ENCODE measurements at places on chromosomes 13 and 19.
A peak's percentile ranks its signal among the peaks of the same experiment; 100 is the strongest.

DNA sequence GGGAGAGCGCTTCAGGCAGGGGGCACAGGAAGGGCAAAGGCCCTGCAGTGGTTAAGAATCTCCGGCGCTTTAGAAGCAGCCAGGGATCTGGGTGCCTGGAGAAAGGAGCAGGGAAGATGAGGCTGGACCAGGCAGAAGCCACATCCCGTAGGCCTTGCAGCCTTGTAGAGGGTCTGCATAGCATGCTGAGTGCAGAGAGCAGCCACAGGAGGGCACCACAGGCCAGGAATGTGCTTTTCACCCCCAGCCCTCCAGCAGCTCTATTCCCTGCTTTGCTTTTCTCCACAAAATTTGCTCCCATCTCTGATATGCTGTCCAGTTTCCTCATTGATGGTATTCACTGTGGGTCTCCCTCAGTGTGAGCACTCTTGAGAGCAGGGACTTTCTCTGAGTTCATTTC is 5.7 kb downstream of the WDR62 start:
- DNase-seq, result no peak

DNA sequence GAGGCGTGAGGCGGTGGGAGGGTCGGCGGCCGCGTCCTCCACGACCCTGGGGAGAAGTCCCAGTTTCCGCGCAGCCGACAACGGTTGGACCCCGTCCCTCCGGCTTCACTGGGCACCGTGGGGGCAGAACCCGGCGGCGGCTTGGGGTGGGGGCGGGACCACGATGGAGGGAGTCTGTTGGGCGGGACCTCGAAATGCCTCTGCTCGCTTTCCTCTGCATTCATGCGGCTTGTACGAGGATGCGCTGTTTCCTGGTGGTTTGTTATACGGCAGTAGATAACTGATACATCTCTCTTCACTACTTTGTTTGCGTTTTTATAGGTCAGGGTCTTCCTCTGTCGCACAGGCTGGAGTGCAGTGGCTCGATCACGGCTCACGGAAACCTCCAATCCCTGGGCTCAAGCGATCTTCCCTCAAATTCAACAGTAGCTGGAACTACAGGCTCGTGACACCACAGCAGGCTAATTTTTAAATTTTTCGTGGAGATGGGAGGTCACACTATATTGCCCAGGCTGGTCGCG is 24.6 kb upstream of the ZNF846 start:
- no peak for DNase-seq

GRCh38 chr19:14496834-14497227 is 904 bp upstream of the GIPC1 start:
- no peak for DNase-seq

- no peak for DNase-seq
Measured at GRCh38 chr13:43424412-43424811, 362.4 kb downstream of the ENOX1 start.

GRCh38 chr13:110426735-110427134 is 119.7 kb downstream of the COL4A2 start:
- DNase-seq, result no peak

DNA sequence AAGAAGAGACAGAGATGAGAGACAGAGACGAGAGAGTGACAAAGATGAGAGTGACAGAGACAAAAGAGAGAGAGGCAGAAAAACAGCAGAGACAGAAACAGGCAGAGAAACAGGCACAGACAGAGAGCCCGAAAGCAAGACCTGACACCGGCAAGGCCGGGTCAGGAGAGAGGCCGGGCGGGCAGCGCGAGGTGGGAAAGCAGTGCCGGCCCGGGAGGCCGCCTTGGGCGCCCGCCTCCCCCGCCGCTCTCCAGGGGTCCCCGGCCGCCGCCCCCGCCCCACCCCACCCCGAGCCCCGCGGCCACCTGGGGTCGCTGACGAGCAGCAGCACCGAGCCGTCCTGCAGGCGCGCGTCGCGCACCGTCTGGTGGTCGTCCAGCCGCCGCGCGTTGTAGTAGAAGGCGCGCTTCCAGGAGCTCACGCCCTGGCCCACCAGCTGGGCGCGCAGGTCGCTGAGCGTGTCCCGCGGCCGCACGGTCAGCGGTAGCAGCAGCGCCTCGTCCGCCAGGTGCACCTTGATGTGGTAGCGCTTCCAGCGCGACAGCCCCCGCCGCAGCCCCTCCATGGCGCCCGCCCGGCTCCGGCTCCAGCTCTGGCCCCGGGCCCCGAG is at the start of gene TINCR:
Gene TINCR, minus strand, starts transcription at position 594 of the 610 bp plus-strand sequence.
- DNase-seq, result no peak

GRCh38 chr19:677201-677600 is 1.0 kb downstream of the FSTL3 start:
- no peak for DNase-seq

DNA sequence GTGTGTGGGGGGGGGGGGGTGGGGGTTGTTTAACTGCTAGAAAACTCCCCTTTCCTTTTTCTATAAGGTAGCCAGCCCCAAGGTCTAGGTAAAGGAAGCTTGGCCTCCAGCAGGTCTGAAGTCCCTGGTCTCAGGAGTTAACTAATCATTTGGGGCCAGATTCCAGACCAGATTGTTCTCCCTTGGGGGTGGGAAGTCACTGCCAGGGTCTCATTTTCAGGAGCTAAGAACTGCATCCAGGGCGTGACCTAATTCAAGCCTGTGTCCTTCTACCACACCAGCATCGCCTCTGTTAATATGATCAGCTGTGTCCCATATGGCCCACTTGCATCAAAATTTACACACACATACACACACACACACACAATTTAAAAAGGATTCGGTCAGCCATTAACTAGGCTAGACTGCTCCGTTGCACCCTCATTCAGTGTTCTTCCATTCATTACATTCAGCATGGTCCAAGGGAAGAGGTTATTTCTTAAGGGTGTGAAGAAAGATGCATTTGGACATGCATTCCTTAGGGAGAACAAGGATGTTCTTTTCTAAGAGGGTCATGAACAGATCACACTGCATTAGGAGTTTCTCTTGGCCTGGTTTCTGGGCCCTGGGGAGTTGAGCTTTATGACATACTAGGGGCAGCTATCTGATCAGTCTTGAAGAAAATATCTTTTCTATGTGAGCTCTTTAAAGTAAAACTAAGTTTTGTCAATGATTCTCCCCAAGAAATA is 91.0 kb downstream of the FGF14 start:
- no peak for DNase-seq

DNA sequence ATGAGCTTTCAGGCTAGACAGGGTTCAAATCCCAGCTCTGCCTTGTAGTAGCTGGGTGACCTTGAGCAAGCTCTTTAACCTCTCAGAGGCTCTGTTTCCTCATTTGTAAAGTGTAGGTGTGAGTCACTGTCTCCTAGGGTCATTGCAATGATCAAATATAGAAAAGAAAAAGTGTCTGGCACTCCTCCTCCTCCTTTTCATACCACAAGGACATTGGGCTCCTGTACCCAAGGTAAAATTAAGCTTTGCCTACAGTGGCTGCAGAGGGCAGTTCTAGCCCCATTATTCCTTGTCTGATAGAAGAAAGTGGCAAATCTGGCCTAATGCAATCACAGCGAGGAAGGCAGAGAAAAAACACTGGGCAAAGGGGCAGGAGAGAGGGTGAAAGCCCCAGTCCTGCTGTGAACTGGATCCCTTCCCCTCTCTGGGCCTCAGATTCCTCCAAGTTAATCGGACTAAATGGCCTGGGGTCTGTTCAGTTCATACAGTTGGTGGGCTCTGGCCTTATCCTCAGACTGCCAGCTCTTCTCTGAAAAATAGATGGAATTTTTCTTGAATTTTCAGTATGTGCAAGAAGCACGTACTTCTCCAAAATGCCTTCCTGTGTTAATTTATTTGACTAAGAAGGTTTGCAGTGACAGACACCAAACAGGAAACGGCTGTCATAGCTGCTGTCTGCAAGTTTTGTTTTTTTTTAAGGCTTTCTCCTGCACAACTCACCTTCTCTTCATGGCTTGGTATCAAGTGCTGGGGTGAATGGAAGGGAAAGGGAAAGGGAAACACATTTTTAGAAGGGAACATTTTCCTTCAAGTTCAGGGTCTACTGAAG is 35.3 kb downstream of the RGCC start:
- no peak for DNase-seq

GRCh38 chr13:108705031-108705430 is 75.6 kb downstream of the MYO16 start:
- no peak for DNase-seq

DNA sequence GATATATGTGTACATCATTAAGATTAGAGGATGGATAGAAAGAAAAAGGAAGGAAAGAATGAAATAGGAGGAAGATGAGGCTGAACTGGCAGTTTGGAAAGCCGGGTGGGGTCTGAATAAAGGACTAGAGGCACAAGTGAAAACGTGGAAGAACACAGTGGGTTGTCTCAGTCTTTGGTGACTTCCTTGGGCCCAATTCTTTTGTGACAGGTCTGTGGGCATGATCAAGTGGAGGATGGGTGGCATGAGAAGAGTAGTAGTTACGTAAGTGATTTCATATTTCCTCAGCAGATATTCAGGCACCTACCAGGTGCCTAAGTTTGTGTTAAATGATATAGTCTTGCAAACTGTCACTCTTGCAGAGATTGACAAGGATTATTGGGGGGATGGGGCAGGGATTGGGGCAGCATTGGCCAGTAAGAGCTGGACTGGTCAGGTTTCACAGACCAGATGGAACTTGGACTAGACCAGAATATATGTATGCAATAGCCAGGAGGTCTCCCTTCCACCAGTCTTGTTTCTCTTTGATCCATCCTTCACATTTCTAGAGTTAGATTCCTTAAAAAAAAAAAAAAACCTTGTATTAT is 2.7 kb downstream of the TPP2 start:
- no peak for DNase-seq

DNA sequence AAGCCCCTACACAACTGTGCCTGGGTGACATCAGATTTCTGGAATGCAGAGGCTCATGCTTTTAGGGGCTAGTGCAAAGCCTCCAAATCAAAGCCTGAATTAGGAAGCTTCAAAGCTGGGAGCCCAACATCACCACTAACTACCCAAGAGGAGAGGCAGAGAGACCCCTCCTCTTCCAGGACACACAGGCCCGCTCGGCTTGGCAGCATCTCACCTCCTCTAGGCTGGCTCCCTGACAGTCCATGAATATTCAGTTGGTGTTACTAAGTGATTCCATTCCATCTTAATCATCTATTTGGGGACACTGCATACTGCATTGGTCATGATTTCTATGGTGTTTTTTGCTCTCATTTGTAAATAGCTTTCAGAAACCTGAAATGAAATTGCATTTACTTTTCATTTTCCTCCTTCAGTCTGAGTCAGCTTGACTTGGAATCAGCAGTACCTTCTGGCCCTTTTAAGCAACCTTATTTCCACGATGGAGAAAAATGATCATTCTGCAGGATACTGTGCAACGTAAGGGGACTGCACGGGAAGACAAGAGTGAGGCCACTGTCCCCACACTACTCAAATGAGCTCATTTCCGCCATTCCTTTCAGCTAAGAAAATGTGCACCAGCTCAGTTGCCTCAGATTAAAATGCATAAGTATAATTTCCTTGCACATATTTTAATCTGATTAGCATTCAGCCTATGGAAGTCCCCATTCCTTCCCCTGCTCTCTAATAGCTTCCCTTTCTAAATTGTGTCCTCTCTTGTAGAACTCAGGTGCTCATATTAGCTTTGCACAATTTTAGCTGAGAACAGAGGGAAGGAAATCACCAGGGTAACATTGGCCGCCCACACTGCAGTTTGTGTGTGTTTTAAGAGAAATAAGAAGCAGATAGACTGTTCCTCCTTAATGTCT is 219.9 kb downstream of the RFC3 start:
- no peak for DNase-seq

GRCh38 chr13:49690995-49691784 is at the start of gene EBPL:
EBPL (minus strand) TSS chr13:49691486; CDS start chr13:49691424, 62 bp downstream.
- DNase-seq, result peak; percentile 65

DNA sequence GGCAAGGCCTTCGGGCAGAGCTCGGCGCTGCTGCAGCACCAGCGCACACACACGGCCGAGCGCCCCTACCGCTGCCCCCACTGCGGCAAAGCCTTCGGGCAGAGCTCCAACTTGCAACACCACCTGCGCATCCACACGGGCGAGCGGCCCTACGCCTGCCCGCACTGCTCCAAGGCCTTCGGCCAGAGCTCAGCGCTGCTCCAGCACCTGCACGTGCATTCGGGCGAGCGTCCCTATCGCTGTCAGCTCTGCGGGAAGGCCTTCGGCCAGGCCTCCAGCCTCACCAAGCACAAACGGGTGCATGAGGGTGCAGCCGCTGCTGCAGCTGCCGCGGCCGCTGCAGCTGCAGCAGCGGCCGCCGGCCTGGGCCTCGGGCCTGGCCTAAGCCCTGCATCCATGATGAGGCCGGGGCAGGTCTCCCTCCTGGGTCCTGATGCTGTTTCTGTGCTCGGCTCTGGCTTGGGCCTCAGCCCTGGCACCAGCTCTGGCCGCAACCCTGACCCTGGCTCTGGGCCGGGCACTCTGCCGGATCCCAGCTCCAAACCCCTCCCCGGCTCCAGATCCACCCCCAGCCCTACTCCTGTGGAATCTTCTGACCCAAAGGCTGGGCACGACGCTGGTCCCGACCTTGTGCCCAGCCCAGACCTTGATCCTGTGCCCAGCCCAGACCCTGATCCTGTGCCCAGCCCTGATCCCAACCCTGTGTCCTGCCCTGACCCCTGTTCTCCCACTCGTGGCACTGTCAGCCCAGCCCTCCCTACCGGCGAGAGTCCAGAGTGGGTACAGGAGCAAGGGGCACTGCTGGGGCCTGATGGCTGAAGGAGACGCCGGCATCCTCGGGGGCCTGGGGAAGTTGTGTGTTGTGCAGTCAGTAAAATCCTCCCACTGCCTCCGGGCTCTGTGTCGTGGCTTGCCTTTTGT is 2.0 kb upstream of the MCOLN1 start:
- no peak for DNase-seq

- no peak for DNase-seq
Measured at GRCh38 chr13:60433505-60433904, 36.5 kb downstream of the TDRD3 start.

DNA sequence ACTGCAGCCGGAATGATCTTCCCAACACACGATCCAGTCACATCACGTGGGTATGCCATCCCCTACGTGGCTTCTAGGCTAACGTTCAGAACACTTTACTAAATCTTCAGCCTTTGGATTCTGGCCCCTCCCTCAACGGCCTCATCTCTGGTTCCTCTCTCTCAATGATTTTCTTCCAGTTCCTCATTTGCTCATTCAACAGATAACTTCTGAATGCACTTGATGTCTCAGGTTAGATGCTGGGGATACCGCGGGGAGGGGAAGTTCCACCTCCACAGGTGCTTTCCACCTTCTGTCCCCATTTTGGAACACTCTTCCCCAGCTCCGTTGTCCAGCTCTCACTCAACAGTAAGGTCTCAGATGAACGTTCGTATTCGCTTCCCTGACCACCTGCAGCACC is 66.1 kb downstream of the ATP7B start:
- no peak for DNase-seq

DNA sequence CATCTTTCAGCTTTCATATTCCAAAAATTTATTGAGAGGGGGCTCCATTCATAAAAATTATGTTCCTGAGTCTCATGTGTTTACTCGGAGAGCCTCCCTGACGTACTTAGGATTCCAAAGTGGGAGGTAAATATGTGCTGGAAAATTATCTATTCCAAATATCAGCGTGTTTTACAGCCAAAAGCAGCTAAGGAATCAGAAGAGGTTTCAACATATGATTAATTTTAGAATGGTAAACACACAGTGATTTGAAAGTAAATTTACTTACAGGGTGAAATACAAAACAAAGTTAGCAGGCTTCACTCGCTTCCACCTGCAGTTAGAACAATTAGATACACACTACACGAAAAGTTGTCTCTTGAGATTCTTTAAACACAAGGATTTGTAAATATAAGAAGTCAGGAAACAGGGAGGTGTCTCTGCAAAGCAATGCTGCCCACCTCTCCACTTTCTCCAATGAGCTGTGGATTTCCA is 313.8 kb upstream of the NBEA start:
- DNase-seq, result no peak

All from smooth muscle cell of the brain vasculature (primary cell).